ENCODE measurements at places on chromosomes 16 and 17. TPM values are rescaled to one million over a fixed set of nuclear protein-coding genes. Genes with fewer than 3 reads are reported as not detected.

- no peak for DNase-seq
These were observed 78.6 kb downstream of the COPRS start for GRCh38 chr17:31780483-31780882.

HS3ST6 gene
- 0.04 TPM for polyA plus RNA-seq

MRPS7 gene
- 59.3 TPM for polyA plus RNA-seq

GRCh38 chr17:40960144-40960543, 6.6 kb downstream of the KRT39 start:
- no peak for DNase-seq

DNA sequence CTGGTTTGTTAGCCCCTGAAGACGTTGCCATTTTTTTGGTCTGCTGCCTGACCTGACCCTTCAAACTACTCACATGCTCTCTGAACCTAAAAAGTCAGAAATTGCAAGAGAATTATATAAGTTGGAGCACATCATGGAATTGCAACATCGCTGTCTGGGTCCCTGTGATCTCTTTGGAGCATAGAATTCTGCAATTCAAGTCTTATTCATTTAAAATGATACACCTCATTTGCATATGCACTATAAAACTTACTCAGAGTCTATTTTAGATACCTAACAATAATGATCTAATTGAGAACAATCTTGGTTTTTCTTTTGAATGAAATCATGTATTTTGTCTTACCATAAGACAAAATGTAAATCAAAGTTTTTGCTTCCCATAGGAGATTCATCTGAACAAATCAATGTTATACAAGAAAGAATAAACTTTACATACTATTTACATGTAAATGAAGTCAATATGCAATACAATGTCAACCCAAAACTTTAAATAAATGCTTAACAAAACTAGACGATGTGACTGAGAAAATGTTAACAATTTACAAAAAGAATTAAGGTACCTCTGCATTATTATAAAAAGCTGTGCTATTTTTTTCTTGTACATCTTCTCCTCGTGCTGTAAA, 99.7 kb downstream of the HELZ start:
- DNase-seq, result no peak

NPIPA3 gene
- 1.1 TPM for polyA plus RNA-seq

GRCh38 chr16:85968041-85968920, 69.3 kb downstream of the IRF8 start:
- DNase-seq, result no peak

CDYL2 gene
- polyA plus RNA-seq, result 5.1 TPM
